ENCODE measurements at places on chromosomes 6 and 20. TPM values are rescaled to one million over a fixed set of nuclear protein-coding genes. Genes with fewer than 3 reads are reported as not detected.

KCNK5 gene
- 10.9 TPM for total RNA-seq

TBXT gene
- not detected for total RNA-seq

DNA sequence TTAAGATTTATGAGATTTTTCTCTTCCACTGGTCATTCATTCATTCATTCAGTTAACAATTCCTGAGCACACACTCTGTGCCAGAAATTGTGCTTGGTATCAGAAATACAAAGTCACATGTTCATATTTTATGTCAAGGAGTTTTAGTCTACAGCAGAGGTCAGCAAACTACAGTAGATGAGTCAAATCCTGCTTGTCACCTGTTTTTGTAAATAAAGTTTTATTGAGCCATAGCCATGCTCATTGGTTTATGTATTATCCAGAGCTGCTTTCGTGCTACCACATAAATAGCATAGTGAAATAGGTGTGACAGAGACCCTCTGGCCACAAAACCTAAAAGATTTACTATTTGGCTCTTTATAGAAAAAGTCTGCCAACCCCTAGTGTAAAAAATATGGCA is 46.8 kb downstream of the THEMIS start:
- DNase-seq: no peak

- DNase-seq: peak; percentile 25
These were observed 188.4 kb upstream of the TSHZ2 start for GRCh38 chr20:52783769-52784168.

HRH3 gene
- not detected for total RNA-seq

- peak; percentile 65 for DNase-seq
These were observed at the start of gene ZBTB46 for GRCh38 chr20:63830841-63831588. Gene ZBTB46, minus strand, starts transcription at chr20:63831264. Its CDS starts 40,507 bp downstream, at chr20:63790757.

DNA sequence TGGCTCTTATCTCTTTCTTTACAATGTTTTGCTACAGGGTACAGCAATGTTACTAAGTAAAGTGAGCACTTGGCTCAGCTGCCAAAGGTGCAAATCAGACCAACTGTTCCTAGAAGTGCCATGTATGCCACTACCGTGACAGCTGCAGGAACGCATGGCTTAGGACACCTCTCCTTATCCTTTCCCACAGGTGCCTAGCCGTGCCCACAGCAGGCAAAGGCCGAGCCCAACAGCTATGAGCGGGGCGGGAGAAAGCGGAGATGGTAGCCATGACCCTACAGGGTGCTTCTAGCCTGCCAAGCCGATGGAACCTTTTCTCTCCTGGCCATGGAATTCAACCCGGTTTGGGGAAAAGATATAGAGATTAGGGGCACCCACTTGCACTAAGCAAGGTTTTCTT is 97.1 kb downstream of the FAXC start:
- DNase-seq: no peak

GRCh38 chr20:2528671-2529271 is 7.6 kb upstream of the TMC2 start:
- no peak for DNase-seq

- DNase-seq: no peak
These were observed 7.4 kb upstream of the PNRC1 start for GRCh38 chr6:89073014-89073620.

- no peak for DNase-seq
These were observed 55.1 kb downstream of the CEBPB start for GRCh38 chr20:50245498-50246366.

DNA sequence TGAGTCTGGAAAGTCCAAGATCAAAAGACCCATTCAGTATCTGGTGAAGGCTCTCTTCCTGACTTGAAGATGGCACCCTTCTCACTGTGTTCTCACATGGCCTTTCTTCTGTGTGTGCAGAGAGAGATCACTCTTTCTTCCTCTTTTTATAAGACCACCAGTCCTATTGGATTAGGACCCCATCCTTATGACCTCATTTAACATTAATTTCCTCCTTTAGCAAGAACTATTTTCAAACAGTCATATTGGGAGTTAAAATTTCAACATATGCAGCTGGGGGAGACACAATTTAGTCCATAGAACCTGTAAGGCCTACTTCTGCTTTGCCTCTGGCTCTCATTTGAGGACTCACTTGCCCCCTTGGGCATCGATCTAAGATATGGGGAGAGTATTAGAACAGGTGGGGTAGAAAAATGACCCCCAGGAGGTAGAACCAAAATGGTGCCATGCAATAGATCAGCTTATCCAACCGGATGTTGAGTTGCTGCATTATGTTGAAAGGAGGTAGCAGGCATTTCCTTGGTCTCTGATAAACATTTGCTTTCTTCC is 78.4 kb upstream of the ATXN1 start:
- DNase-seq: no peak

DNA sequence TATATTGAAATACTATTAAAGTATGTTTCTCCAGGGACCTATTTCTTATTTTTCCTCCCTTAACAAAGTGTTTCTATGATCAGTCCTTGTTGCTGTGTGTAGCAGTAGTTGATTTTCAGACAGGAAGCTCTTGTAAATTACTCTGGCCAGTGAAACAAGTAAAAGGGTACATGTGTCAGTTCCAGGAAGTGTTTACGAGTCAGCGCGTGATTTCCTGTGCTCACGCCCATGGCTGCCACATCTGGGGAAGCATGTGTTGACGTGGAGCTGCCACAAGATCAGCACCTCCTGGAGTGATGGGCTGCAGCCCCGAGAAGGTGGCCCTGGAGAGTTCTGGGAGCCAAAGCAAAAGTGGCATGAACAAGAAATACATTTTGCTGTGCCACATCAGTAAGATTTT is 38.6 kb upstream of the GGTLC1 start:
- DNase-seq: peak; percentile 77

DNA sequence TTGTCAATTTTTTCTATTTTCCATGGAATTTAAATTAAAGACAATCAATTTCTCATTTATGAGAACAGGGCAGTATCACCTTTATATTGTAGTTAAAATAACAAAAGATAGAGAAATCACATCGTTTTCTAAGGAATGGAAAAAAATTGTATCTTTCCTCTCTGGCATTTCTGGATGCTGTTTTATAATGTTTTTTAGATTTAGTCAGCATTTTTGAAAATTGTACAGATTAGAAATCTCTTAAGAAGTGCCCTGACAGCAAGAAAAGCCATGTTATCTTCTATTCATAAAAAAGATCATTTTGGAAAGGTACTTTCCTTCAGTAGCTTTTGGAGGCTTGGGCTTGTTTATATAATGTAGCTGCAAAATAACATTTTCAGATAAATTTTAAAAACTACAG is 116.9 kb downstream of the PLG start:
- DNase-seq: no peak

MCCD1 gene
- total RNA-seq: not detected

All from activated T-cell treated with anti-CD3 and anti-CD28 coated beads, Interleukin-2, amount 50 U/mL, for 72 hours (primary cell).